ENCODE measurements at places on chromosomes 13 and 19.
A peak's percentile ranks its signal among the peaks of the same experiment; 100 is the strongest.

GRCh38 chr19:38251564-38252051 lies 4.6 kb downstream of the PPP1R14A start:
- no peak overlapping the region for H3K4me3 ChIP-seq
- H3K27ac ChIP-seq = peak overlapping the region; percentile 33
- peaks cover 15% of the 10 kb centered on the region for H3K4me1 ChIP-seq

DNA sequence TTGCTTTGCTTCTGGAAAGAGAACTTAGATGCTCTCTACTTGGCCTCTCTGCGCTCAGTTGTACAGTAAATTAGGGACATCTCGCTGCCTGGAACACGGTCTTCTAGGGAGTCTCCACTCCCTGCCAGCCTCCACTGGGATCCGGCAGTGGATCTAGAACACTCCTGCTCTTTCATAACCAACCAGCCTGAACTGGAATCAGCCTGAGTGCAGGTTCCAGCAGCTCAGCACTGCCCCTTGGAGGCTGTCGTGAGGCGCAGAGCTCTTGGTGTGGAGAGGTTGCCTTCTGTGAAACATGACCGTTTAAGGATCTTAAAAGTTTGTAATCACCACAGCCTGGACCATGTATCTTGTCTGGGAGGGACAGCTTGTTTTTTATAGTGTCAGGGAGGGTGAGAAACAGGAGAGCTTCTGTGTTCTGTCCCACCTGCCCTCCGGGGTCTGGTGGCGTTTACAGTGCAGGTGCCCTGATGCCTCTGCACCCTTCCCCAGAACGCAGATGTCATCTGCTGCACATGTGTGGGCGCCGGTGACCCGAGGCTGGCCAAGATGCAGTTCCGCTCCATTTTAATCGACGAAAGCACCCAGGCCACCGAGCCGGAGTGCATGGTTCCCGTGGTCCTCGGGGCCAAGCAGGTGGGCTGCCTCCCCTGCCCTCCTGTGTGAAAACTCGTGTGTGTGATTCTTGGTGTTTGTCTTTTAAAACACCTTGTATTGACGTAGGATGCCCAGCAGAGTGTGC lies 24.8 kb downstream of the UPF1 start:
- peaks cover 89% of the 10 kb centered on the region for H3K36me3 ChIP-seq
- no peak overlapping the region for H3K27ac ChIP-seq
- H3K4me1 ChIP-seq = no peaks in the 10 kb centered on the region
- H3K27me3 ChIP-seq = no peaks in the 10 kb centered on the region

DNA sequence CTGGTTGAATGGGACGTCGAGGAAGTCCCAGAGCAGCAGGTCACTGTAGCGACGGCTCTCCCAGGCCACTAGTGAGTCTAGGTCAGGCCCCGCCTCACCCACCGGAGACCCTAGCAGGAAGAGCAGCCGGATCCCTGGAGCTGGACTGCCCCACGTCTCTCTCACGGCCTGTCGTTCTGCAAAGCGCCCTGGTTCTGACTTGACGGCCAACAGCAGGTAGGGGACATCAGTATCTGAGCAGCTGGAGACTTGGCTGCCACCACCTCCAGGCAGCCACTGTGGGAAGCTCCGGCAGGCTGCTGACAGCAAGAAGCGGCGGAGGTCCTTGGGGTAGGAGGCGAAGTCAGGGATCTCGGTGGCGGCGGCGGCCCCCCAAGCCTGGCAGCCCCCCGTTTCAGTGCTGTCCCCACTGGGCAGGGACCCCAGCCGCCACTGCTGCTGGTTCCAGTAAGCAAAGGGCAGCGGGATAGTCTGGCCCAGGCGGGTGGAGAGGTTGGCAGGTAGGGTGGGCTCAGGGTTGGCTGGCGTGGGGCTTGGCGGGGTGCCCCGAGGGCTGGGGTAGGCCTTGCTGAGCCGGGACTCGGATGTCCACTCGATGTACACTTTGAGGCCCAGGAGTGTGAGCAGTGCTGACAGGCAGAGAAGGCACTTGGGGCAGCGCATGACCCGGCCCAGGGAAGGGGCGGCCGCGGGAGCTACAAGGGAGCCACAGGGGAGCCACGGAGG lies 895 bp downstream of the B3GNT8 start:
- no peaks in the 10 kb centered on the region for H3K4me1 ChIP-seq
- peak overlapping the region; percentile 83 for H3K27ac ChIP-seq
- H3K27me3 ChIP-seq = no peaks in the 10 kb centered on the region
- DNase-seq = no peak
- H3K4me3 ChIP-seq = no peak overlapping the region

DNA sequence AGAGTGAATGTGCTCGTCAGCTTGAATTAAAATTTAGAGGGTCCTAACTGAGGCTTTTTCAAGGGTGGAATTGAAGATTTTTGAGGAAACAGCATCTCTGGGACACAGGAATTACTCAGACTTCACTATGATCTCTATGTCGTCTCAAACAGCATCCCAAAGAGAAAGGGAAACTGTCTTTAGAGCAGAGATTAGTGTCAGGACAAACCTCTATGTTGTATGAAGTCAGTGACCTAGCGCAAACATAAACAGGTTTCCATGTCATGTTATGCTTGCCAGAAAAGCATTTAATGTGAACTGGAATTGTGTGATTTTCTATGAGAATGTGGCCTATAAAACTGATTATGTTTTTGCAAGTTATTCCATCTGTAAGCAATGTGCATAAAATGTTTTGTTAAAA lies 573.7 kb downstream of the GPC6 start:
- H3K27ac ChIP-seq = no peak overlapping the region
- no peak overlapping the region for H3K4me3 ChIP-seq
- no peaks in the 10 kb centered on the region for H3K36me3 ChIP-seq
- DNase-seq = no peak

GRCh38 chr13:87954091-87954490 lies 282.9 kb downstream of the SLITRK5 start:
- no peaks in the 10 kb centered on the region for H3K27me3 ChIP-seq
- no peaks in the 10 kb centered on the region for H3K4me1 ChIP-seq
- no peaks in the 10 kb centered on the region for H3K36me3 ChIP-seq
- H3K27ac ChIP-seq = no peak overlapping the region
- no peak overlapping the region for H3K4me3 ChIP-seq

GRCh38 chr13:38173403-38173802 lies 176.2 kb upstream of the UFM1 start:
- H3K4me1 ChIP-seq = no peaks in the 10 kb centered on the region
- DNase-seq = no peak
- no peaks in the 10 kb centered on the region for H3K36me3 ChIP-seq
- no peaks in the 10 kb centered on the region for H3K27me3 ChIP-seq
- H3K27ac ChIP-seq = no peak overlapping the region

DNA sequence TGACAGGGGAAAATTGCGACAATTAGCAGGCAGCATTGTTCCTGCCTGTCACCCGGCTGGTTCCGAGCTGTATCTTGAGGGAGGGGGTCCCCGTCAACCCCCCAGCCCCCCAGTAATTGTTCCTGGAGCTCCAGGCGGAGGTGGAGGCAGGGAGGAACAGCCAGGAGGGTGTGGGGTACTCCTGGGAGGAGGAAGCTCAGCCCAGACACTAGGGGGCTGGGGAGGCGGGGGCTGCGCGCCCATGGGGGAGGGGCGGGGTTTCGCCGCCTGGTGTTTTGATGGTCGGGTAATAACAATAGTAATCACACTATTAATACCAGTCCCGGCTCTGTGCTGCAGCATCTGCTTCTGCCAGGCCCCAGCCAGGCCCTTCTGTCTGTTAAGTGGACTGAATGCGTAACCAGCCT lies 8.6 kb downstream of the NPAS1 start:
- no peaks in the 10 kb centered on the region for H3K27me3 ChIP-seq
- no peak for DNase-seq
- no peaks in the 10 kb centered on the region for H3K4me1 ChIP-seq
- H3K36me3 ChIP-seq = no peaks in the 10 kb centered on the region
- H3K4me3 ChIP-seq = no peak overlapping the region

GRCh38 chr19:56978023-56978565 lies 137.6 kb upstream of the PEG3 start:
- DNase-seq = no peak
- H3K27me3 ChIP-seq = no peaks in the 10 kb centered on the region
- H3K36me3 ChIP-seq = no peaks in the 10 kb centered on the region
- no peaks in the 10 kb centered on the region for H3K4me1 ChIP-seq

DNA sequence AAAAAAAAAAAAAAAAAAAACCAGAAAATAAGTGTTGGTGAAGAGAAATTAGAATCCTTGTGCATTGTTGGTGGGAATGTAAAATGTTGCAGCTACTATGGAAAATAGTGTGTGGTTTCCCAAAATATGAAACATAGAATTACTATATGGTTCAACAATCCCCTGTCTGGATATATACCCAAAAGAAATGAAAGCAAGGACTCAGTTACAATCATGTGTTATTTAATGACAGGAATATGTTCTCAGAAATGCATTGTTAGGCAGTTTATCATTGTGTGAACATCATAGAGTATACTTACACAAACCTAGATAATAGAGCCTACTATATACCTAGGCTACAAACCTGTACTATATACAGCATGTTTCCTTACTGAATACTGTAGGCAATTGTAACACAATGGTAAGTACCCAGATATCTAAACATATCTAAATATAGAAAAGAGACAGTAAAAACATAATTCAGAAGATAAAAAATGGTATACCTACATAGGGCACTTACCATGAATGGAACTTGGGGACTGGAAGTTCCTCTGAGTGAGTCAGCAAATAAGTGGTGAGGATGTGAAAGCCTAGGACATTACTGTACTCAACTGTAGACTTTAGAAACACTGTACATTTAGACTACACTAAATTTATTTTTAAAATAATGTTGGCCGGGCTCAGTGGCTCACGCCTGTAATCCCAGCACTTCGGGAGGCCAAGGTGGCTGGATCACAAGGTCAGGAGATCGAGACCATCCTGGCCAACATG lies 25.7 kb upstream of the SLC7A1 start:
- H3K36me3 ChIP-seq = no peaks in the 10 kb centered on the region
- no peak for DNase-seq
- no peak overlapping the region for H3K27ac ChIP-seq
- H3K4me1 ChIP-seq = no peaks in the 10 kb centered on the region
- no peaks in the 10 kb centered on the region for H3K27me3 ChIP-seq

- no peaks in the 10 kb centered on the region for H3K36me3 ChIP-seq
- no peak overlapping the region for H3K27ac ChIP-seq
- H3K27me3 ChIP-seq = no peaks in the 10 kb centered on the region
- H3K4me1 ChIP-seq = no peaks in the 10 kb centered on the region
- no peak overlapping the region for H3K4me3 ChIP-seq
- no peak for DNase-seq
Measured at GRCh38 chr13:76473552-76474134, 412.6 kb downstream of the KCTD12 start.

- H3K36me3 ChIP-seq = no peaks in the 10 kb centered on the region
- H3K4me3 ChIP-seq = no peak overlapping the region
- no peaks in the 10 kb centered on the region for H3K4me1 ChIP-seq
- no peaks in the 10 kb centered on the region for H3K27me3 ChIP-seq
- H3K27ac ChIP-seq = no peak overlapping the region
- DNase-seq = no peak
Measured at GRCh38 chr19:7639863-7640348, 3.0 kb downstream of the STXBP2 start.

DNA sequence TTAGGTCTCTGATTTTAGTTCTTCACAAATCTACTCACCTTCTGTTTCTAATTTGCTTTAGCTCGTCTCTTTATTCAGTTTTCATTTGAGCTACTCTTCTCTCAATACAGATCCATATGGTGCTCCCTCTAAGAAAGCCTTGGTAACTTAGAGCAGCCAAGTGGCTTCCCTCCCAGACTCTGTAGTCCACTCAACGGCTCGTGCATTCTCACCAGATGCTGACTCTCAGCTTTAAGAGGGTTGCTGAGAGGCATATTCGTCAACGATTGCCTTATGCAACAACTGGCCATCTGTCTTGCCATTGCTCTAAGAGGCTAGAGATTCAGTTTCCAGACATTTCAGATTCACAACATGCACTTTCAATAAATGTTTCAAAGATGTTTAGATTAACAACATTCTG lies 785.8 kb upstream of the SLC10A2 start:
- H3K36me3 ChIP-seq = no peaks in the 10 kb centered on the region
- no peak for DNase-seq
- H3K27me3 ChIP-seq = no peaks in the 10 kb centered on the region
- H3K27ac ChIP-seq = no peak overlapping the region

DNA sequence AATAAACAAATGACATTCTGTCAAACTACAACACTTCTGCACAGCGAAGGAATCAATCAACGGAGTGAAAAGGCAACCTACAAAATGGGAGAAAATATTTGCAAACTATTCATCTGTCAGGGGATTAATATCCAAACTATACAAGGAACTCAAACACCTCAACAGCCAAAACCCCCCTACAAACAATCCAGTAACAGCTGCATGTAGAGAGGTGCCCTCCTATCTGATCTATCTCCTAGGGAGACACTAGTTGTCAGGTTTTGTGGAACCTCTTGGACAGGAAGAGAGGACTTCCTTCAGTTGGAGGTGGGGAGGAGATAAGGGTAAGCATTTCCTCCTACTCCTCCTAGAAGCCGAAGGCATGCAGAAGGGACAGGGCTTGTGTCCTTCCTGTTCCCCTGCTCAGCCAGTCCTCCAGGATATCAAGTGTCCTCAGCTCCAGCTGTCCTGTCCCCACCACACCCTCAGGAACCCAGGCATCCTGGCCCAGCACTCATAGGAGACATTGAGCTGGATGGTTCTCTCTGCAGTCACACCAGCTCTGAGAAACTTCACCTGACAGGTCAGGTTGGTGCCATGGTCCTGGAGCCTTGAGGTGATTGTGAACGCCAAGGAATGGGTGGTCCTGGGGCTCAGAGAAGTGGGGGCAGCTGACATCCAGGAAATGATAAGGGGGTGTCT lies 9.8 kb upstream of the SIGLEC8 start:
- no peaks in the 10 kb centered on the region for H3K36me3 ChIP-seq
- no peak for DNase-seq
- no peak overlapping the region for H3K4me3 ChIP-seq
- no peaks in the 10 kb centered on the region for H3K4me1 ChIP-seq
- no peak overlapping the region for H3K27ac ChIP-seq
- H3K27me3 ChIP-seq = peaks cover 11% of the 10 kb centered on the region

- no peaks in the 10 kb centered on the region for H3K27me3 ChIP-seq
- H3K27ac ChIP-seq = no peak overlapping the region
- no peak overlapping the region for H3K4me3 ChIP-seq
- H3K4me1 ChIP-seq = no peaks in the 10 kb centered on the region
Measured at GRCh38 chr13:103354171-103354570, 288.0 kb upstream of the SLC10A2 start.

- no peaks in the 10 kb centered on the region for H3K36me3 ChIP-seq
- no peak overlapping the region for H3K4me3 ChIP-seq
- H3K4me1 ChIP-seq = peaks cover 12% of the 10 kb centered on the region
- H3K27me3 ChIP-seq = no peaks in the 10 kb centered on the region
- no peak for DNase-seq
- H3K27ac ChIP-seq = no peak overlapping the region
Measured at GRCh38 chr19:11626252-11626651, 29.0 kb downstream of the ZNF627 start.

- no peaks in the 10 kb centered on the region for H3K27me3 ChIP-seq
- peak; percentile 86 for DNase-seq
- peak overlapping the region; percentile 42 for H3K4me3 ChIP-seq
- no peak overlapping the region for H3K27ac ChIP-seq
- peaks cover 22% of the 10 kb centered on the region for H3K36me3 ChIP-seq
Measured at GRCh38 chr13:109784590-109785140, 1.7 kb downstream of the IRS2 start.

DNA sequence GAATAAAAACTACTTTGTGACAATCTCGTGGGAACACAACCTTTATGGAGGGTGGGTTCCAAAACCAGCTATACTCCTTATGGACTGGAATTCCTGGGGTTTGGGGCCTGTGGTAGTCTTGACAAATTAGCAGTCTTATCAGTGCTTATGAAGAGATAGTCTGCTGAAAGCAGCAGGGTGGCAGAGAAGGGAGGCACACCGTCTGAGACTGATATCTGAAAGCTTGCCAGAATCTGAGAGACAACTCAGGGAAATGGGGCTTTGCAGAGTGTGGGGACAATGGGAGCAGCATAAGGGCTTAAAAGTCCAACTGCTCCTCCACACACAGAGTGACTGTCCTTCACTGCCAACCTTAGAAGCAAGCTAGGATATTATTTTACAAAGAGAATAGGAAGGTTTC lies 95.9 kb downstream of the UGGT2 start:
- H3K4me3 ChIP-seq = no peak overlapping the region
- no peaks in the 10 kb centered on the region for H3K27me3 ChIP-seq
- H3K27ac ChIP-seq = no peak overlapping the region
- no peaks in the 10 kb centered on the region for H3K4me1 ChIP-seq
- DNase-seq = no peak

Measured in pancreas (tissue), 10 donors.